Left renal pelvis (tissue), 4 donors: ENCODE measurements at places on chromosomes 3 and 15.

- no peak for DNase-seq
Measured at GRCh38 chr15:64507845-64508244, 47.5 kb downstream of the ZNF609 start.

DNA sequence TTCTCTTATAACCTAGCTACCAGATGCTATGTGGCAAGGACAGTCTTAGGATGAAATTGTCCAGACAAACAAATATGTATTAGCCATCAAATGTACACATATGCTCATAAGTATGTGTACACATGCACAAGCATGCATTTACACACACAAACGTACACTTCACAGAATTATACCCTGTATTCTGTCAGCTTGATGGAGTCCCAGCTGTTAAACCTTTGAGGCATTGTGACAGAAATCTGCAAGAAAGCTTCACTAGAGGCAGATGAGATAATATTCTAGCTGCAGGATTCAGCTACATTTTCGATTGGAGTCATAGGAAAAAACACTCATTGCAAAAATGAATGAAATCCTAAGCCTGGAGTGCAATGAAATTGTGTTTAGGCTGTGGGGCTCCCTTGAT, 110.6 kb downstream of the CHL1 start:
- no peak for DNase-seq

GRCh38 chr3:45544717-45545296, 49.7 kb upstream of the LIMD1 start:
- DNase-seq, result no peak

DNA sequence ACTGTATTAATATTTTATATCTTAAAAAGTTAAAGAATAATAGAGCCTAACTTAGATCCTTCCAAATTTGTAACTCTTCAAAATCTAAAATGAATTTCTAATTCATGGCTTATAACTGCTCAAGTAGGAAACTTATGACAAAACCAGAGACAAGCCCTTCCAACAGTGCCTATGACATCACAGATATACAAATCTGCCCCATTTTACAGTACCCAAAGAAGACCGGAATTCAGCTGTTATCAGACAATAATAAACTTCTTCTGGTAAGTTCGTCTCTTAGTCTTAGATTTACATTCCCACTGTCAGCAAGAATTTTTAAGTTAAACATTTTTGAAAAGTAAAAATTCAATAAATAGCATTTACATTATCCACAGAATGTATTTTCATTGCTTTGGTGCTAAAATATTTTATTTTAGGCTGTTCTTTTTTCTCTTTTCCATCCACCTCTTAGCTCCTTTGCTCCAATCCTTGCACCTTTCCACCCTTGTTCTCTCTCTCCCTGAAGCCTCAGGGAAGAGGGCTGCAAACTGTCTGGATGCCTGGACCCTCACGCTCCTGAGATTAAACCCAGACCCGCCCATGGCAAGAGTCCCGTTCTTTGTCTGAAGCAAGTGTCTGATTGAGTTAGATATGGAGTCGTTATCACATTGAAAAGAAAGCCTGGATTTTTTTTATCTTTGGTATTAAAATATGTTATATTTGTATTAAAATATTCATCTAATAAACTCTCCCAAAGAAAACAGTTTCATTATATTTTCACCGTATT, 312.7 kb downstream of the ZBTB20 start:
- no peak for DNase-seq

GRCh38 chr3:150511122-150511821, 35.0 kb downstream of the SERP1 start:
- no peak for DNase-seq
